ENCODE measurements at places on chromosomes 5 and 9.
A peak's percentile ranks its signal among the peaks of the same experiment; 100 is the strongest.

DNA sequence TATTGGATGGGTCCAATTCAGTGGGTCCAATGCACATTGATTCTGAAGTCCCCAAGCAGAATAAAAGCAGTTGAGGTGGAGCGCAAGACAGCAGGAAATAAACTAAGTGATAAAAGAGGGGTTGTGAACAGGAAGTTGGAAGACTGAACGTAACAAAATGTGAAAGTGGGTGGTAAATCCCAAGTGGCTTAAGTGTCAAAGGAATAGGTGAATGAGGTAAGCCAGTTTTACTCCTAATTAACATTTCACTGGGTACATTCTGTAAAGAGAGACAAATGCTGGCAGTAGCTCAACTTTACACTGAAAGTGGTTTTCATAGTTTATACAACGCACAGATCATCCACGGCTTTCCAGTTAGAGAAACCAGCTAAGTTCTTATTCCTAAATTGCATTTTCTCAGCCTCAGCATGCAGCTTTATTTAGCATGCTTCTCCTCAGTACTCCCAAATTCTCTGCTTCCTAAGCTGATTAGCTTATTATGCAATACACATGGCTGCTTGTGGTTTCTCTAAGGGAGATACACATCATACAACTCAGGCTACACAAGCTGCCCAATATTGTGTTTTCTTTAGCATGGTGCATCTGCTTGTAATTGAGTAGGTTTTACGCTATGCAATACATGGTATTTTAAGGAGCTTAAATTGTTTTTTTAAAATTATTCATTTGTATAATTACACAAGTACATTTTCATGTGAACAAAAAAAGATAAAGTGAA is 34.2 kb upstream of the HSD17B4 start:
- DNase-seq, result no peak

DNA sequence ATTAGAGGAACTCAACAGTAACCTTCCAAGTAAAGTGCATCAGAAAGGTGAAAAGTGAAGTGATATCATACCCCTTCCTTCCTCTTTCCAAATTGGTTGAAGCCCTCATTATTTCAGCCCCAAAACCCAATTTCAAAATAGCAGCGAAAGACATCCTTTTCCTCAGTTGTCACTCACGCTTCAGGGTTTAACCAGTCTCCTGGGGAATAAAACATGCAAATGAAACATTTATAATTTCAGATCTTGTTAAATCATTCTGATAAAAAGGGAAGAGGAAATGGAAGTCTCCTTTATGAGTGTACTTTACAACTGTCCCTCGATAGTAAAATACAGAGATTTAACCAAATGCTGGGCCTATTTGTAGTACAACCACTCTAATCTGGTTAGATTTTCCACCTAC is 22.5 kb downstream of the TRPM6 start:
- DNase-seq, result no peak

GRCh38 chr9:96159596-96159995 is 142.4 kb downstream of the HSD17B3 start:
- DNase-seq, result no peak

DNA sequence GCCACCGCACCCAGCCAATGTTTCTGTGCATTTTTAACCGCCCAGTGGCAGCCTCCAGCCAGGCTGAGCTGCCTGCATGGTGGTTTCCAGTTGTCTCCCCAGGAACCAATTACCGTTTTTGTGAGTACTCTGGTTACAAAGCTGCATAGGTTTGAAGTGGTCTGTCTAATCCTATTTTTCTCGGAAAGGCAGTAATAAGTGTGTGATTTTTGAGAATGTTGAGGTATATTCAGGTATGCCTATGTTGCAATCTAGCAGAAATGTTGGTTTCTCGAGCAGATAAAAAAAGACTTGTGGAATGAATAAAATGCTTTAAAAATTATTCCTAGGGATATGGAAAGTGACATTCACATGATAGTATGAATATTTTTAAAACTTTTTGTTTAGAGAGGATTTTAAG is 41.5 kb upstream of the ANKH start:
- DNase-seq, result no peak

GRCh38 chr9:14428781-14429230 is 114.9 kb upstream of the NFIB start:
- DNase-seq, result peak; percentile 80
